ENCODE measurements at places on chromosomes 16 and 17.
A peak's percentile ranks its signal among the peaks of the same experiment; 100 is the strongest.

- DNase-seq, result no peak
Observed at GRCh38 chr16:10226141-10226986, 44.1 kb upstream of the GRIN2A start.

- DNase-seq, result no peak
Observed at GRCh38 chr17:38892620-38893019, 22.8 kb downstream of the LASP1 start.

GRCh38 chr17:40099619-40100418 lies 570 bp downstream of the NR1D1 start:
- DNase-seq, result no peak

- DNase-seq, result no peak
Observed at GRCh38 chr17:78999947-79000395, 9.6 kb downstream of the CANT1 start.

DNA sequence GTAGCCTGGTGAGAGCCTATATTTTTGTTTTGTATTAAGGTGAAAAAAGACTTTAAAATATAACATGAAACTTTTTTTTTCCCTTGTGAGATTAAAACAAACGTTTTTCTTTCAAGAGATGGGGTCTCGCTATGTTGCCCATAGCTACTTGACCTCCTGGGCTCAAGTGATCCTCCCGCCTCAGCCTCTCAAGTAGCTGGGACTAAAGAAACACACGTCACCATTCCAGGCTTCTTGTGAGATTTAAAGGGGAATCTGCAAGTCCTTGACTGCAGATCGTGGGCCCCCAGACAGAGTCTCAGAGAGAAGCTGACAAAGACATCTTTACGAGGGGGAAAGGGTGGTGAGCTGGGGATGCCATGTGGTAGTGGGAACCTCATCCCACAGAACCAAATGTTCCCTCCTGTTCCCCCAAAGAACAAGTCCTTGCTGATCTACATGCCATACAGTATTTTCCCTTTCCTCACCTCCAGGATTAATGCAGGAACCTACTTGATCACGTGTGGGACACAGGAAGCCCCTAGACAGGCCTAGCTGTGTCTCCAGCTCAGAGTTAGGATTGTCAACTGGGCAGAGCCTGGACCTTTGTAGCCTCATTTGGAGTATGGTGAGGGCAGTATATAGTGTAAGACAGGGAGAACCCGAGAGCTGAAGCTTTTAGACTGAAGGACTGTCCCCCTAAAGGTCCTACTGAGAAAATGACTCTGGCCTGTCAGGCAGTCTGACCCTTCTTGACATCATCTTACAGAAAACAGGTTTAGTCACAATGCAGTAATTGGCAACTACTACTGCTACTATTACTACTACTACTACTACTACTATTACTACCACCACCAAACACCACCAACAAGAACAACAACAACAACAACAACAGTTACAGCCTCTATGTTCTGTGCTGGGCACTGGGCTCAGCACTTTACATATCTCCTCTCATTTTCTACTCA lies 4.1 kb downstream of the MAP3K14 start:
- DNase-seq, result peak; percentile 6

Measured in pons (tissue), 1 donor.